ENCODE measurements at places on chromosomes 6 and 20.

GRCh38 chr6:56073315-56073714 is 174.1 kb downstream of the COL21A1 start:
- DNase-seq, result no peak

DNA sequence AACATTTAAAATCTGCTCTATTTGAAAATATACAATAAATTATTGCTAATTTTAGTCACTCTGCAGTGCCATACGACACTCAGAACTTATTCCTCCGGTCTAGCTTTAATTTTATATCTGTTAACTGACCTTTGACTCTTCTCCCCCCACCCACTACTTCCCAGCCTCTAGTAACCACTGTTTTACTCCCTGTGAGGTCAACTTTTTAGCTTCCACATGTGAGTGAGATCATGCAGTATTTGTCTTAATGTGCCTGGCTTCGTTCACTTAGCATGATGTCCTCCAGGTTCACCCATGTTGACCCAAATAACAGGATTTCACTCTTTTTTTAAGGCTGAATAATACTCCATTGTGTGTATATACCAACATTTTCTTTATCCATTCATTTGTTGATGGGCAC is 80.8 kb downstream of the RPP40 start:
- DNase-seq, result no peak

GRCh38 chr6:10655508-10656055 is 38.8 kb downstream of the C6orf52 start:
- no peak for DNase-seq

DNA sequence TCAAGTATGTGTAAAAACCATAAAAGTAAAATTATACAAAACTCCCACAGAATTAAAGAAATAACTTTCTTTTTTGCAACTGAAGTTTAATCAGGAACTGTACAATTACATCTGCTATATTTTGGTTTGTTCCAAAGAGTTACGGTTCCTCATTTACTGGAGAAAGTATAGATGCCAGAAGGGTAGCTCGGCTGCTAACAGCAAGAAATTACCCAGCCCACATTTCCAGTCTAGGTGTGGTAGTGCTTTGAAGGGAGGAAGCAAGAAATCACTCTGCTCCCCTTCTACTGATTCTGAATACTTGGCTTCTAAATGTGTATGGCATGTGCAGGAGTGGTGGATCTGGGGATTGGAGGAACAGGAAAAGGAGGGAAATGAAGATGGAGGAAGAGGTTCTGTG is 441.3 kb downstream of the CDC5L start:
- no peak for DNase-seq

GRCh38 chr6:27565839-27566779 is 93.2 kb upstream of the ZNF184 start:
- DNase-seq, result no peak

GRCh38 chr6:128822271-128822670 is 60.7 kb upstream of the LAMA2 start:
- DNase-seq, result no peak

- no peak for DNase-seq
Measured at GRCh38 chr20:62420846-62421715, 6.3 kb downstream of the RBBP8NL start.

DNA sequence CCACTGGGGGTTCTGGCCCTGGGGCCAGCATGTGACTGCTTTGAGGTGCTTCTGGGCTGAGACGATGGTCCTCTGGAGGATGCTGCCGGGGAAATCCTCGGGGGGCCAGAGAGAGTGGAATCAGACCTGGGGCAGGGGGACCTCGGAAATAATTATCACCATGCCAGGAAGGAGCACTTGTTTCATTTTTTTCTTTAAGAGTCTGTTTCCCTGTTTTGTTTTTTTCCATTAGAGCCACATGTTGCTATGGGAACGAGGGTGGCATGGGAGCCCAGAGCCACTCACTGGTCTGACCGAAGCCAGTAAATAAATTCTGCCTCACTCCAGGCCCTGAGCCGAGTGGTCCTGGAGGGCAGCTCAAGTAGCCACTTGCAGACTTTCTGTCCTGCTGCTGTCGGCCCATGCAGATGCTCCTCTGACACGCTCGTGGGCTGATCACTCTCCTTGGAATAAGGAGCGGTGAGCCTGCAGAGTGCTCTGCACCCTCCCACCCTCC is 365.1 kb downstream of the ZFAND3 start:
- no peak for DNase-seq

- no peak for DNase-seq
Measured at GRCh38 chr6:14231501-14232280, 114.1 kb downstream of the CD83 start.

DNA sequence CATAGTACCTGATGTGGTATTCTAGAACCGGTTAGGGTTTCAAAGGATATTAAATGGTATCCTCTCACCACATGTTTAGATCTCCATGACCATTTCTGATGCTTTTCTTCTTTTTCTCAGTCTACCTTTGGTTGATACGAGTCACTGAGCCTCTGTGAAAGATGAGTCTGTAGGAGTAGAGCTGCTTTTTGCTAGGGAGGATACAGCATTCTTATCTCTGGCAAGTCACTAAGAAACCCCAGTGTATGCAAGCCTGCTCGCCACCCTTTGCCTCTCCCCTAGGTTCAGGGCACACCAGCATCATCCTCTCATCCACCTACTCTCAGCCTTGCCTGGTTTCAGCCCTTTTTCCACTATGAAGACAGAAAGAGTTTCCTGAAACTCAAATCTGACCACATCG is 89.9 kb downstream of the MTFR2 start:
- DNase-seq, result no peak

DNA sequence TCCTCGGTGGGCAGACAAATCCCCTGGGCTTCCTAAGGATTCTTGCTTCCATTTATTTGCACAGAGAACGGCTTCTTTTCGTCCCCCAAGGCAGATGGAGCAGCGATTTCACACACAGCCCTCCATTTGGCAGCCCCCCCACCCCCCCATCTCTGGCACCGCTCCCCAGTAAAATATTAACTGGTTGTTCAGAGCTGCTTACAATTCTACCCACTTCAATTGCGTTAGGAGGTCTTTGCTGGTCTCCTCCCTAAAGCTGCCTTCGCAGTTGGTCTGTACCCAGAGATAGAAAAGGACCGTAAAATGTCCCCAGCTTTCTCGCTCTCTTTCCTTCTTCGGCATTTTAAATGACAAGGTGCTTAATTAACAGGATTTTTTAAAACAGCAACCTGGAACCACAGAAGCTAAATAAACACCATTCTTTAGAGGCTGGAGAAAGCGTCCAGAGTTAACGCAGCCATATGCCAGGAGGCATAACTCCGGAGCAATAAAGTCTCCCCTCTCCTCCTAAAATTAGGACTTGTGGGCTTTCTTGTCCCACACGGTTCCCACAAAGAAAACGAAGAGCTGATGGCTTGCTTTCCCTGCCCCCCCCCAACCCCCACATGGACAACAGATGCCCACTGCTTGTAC is 1.7 kb upstream of the ZMYND8 start:
- DNase-seq, result no peak

DNA sequence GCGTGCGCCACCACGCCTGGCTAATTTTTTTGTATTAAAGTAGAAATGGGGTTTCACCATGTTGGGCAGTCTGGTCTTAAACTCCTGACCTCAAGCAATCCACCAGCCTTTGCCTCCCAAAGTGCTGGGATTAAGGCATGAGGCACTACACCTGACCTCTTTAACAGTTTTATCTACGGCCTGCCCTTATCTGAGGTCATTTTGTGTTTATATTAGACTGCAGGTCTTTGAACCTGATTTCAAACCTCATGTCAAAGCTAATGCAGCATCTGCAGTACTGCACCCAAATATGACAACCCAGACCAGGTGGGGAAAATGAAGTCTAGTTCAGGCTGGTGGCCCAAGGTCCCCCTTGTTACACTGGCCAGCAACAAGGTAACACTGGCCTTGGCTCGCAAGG is 89.3 kb upstream of the ARMC2 start:
- DNase-seq, result no peak

DNA sequence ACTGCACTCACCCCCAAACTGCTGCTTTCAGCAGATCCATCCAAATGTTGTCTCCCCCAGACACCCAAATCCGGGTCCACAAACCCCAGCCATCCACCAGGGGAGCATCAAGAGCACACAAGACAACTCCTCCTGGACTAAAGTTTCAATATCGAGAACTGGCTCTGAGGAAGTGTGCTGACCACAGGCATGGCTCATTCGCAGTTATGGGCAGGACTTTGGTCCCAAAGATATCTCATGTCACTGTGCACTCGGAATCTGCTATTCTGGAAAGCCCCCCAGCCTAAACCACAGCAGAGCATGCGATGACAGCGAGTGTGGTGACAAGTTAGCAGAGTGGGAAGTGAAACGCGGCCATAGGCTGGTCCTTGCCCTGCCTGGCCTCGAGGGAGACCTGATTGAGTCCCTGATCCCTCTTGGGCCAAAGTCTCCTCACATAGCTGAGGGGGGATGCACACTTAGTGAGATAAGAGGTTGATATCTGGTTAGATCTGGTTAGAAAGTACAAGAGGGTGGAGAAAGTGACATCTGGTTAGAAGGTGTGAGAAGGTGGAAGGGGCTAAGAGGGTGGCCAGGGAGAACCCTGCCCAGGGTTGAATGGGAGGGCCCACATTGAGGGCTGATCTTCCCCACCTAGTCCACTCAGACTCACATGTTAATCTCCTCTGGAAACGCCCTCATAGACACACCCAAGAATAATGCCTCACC is 149.7 kb downstream of the MRPL14 start:
- DNase-seq, result no peak

GRCh38 chr20:33947709-33948295 is 45.9 kb upstream of the RALY start:
- no peak for DNase-seq

GRCh38 chr6:9487128-9487527 is 927.7 kb downstream of the TFAP2A start:
- no peak for DNase-seq

GRCh38 chr6:16741112-16742016 is 19.9 kb downstream of the ATXN1 start:
- DNase-seq, result no peak

DNA sequence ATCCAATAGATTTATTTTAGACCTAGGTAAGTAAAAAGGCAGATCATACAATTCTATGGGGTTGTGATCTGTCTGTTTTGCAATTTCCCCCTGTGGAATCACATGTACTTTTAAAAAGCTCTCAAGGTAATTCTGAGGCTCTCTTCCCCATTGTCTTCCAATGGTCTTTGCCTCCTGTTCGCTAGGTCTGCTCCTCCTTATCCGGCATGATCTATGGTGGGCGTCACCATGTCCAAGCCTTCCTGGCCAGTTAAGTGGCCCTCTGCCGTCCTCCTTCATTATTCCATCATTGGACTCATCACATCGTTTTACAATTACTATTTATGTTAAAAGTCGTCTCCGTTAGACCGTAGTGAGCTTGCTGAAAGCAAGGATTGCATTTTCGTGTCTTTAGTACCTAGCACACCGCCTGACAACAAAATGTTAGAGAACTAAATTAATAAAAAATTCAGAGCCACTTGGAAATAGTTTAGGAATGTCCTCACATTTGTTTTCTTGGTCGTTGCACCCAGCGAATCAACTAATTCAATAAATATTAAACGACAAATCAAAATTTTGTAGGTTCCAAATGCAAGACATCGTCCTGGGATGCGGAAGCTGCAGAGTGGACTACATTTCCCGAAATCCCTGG is 2.2 kb upstream of the STXBP5 start:
- DNase-seq, result no peak

- DNase-seq, result no peak
Measured at GRCh38 chr20:24242763-24243162, 226.7 kb upstream of the SYNDIG1 start.

DNA sequence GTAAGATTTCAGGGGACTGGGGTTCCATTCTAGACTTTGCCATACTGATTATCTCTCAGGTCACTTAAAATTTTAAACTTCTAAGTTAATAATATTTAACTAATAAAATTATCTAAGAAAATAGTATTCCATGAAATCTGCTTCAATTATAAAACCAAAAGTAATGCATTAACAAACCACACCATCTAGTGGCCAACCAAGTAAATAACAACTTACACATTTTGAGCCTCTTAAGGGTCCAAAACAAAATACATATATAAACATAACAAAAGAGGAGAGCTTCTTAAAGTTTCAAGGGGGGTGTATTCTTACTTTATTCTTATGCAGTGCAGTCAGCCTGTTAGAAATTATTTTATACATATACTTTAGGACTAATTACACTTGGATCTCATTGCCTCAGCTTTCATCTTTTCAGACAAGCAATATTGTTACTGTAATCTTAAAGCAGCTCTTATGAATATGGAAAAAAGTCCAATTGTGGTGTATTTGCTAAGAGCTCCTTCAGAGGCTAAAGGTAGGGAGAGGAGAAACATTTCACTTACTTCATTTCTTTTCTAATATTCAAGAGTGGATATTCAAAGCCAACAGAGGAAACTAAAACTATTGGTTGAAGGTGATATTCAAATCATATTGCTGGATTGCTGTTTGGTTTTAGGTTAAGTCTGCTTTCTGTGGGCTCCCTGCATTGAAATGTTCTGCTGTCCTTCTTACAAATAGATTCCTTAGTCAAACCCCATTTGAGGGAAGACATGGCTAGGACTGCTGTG is 199.7 kb upstream of the SIM1 start:
- no peak for DNase-seq

DNA sequence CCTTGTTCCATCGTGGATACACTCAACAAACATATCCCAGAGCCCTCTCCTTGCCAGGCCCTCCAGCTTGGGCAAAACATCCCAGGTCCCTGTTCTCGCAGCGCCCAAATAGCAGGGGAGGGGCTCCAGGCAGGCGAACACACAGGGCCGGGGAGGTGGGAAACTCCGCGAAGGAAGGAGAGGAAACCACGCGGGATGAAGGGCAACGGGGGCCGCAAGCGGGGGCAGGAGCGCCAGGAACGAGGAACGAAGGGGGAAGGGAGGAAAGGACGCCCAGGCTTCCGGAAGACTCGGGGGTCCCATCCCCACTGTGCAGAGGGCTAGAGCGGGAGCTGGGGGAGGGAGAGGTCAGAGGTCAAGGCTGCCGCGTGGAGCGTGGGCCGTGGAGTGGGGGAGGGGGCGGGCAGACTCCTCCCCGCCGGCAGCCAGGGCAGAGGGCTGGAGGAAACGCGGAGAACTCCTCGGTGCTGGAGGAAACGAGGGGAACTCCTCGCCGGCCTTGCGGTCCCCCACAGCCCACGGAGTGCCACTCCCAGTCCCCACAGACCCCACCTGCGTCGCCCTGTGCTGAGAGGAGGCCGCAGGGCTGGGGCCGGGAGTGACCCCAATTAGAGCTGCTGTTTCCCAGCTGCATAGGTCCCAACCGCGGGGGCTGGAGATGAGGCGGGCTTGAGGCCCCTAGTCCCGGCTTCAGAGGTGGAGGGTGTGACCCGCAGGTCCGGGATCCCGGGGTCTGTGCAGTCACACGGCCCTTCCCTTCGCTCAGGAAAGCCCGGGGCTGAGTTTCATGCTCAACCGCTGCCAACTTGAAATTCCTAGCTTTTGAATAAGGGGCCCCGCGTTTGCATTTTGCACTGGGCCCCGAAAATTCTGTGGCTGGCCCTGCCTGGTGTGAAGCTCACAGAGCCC is 1.2 kb upstream of the RBM38 start:
- peak; percentile 50 for DNase-seq

DNA sequence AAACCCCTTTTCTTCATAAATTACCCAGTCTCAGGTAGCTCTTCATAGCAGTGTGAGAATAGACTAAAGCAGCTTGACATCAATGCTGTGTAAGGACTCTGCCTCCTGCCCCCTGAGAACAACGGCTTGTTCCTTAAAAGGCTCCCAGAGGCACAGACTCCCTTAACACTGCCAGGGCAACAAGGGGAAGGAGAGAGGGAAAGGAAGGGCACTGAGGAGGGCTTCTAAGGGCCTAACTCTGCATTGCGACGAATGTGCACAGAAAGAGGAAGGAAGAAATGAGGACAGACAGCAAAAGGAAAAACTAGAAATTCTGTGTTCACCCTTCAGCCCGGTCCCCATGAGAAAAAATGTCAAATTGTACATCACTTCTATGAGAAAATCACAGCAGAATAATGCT is 74.0 kb downstream of the AGPAT4 start:
- no peak for DNase-seq

GRCh38 chr6:123587838-123588545 is 48.8 kb downstream of the TRDN start:
- DNase-seq, result no peak
